MM.1S (cell line): ENCODE measurements at places on chromosomes 4 and X.

DNA sequence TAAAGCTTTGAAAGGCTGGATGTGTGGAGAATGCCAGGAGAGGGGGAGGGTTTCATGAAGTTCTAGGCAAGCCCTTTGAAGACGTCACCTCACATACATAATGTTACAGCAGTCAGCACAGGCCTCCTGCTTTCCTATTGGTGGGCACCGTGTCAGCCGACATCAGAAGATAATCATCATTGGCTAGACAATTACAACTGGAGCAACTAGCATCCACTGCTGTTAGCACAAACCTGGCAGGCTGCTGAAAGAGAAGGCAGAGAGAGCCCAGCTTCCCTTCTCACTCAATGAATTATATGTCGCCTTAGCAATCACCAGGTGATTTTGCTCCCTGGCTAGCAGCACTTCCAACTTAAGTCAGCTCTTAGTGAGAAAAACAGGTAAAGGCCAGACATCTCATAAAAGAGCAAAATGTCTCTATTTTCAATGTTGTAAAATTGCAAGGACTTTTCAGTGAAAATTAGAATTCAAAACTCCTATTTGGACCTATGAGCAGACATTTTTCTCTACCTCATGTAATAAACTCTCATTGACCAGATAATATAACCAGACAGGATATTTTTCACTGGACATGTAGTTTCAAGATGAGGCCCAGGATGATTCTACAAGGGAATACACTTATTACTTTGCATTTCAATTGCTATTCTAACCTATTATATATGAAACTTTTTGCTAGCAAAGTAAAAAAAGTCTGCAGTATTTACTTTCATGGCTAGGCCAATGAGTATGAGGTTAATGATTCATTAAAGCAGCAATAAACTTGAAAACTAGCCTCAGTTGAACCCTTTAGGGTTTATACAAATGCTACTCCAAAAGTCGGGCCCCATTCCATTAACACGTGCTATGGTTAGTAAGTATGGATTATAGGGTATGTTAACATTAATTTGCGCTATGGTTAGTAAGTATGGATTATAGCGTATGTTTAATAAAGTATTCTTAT is 4.3 kb downstream of the ELOVL6 start:
- no peak overlapping the region for H3K4me3 ChIP-seq
- no peaks in the 10 kb centered on the region for H3K27me3 ChIP-seq
- H3K4me1 ChIP-seq, result 0 out of 2 replicates have a peak, but pooled peaks cover 4% of the 10 kb centered on the region
- no peak for DNase-seq
- H3K27ac ChIP-seq, result no peak overlapping the region

GRCh38 chr4:123972031-123972430 is 575.4 kb downstream of the SPRY1 start:
- no peaks in the 10 kb centered on the region for H3K27me3 ChIP-seq
- no peak overlapping the region for H3K27ac ChIP-seq
- no peaks in the 10 kb centered on the region for H3K4me1 ChIP-seq

DNA sequence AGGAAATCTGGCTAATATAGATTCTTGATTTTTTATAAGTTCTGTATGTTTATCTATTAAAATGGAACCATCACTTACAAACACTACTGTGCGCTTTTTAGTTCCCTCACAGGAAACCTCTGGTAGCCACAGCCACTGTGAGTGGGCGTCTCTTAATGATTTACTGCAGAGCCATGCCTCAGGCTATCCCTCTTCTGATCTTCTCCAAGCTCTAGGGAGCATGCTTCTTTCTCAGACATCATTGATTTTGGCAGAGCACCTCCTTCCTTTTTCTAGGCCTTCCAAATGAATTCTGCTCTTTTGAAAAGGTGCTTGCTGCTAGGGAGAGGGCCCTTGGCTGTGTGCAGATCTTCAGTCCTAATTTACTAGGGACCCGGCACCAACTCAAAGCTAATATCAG is 61.1 kb upstream of the STS start:
- no peaks in the 10 kb centered on the region for H3K27me3 ChIP-seq
- H3K4me1 ChIP-seq, result peaks cover 35% of the 10 kb centered on the region
- H3K36me3 ChIP-seq, result no peaks in the 10 kb centered on the region
- DNase-seq, result no peak

DNA sequence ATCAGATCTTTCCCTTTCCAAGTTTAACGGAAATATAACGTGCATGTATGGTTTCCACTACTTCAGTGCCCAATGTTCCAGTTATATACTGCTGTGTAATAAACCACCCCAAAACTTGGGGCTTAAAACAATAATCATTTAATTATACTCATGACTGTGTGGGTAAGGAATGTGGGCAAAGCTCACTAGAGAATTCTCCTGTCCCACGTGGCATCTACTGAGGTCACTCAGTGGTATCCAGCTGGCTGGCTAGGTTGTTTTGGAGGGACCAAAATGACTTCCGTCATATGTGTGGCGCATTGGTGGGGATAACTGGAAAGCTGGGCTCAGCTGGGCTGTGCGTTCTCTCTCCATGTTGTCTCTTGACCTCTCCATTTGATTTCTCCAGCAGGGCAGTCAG is 18.5 kb downstream of the ZCCHC18 start:
- no peak for DNase-seq
- H3K4me1 ChIP-seq, result no peaks in the 10 kb centered on the region
- no peak overlapping the region for H3K27ac ChIP-seq
- no peaks in the 10 kb centered on the region for H3K27me3 ChIP-seq
- H3K4me3 ChIP-seq, result no peak overlapping the region
- no peaks in the 10 kb centered on the region for H3K36me3 ChIP-seq

GRCh38 chr4:139656614-139657486 is 8.8 kb upstream of the MGST2 start:
- no peak overlapping the region for H3K27ac ChIP-seq
- no peaks in the 10 kb centered on the region for H3K27me3 ChIP-seq
- H3K4me1 ChIP-seq, result no peaks in the 10 kb centered on the region
- peak; percentile 77 for DNase-seq
- peak overlapping the region; percentile 20; the same call in 1 of the 2 replicates for H3K4me3 ChIP-seq

GRCh38 chr4:142696334-142697122 is 149.6 kb downstream of the INPP4B start:
- H3K36me3 ChIP-seq, result no peaks in the 10 kb centered on the region
- H3K27me3 ChIP-seq, result no peaks in the 10 kb centered on the region
- H3K27ac ChIP-seq, result no peak overlapping the region
- no peak overlapping the region for H3K4me3 ChIP-seq
- no peaks in the 10 kb centered on the region for H3K4me1 ChIP-seq

- H3K4me1 ChIP-seq, result no peaks in the 10 kb centered on the region
- no peak for DNase-seq
- H3K27me3 ChIP-seq, result no peaks in the 10 kb centered on the region
- no peaks in the 10 kb centered on the region for H3K36me3 ChIP-seq
- no peak overlapping the region for H3K27ac ChIP-seq
Observed at GRCh38 chr4:36249610-36250009, 5.3 kb upstream of the ARAP2 start.

GRCh38 chr4:75058486-75058885 is 125.6 kb downstream of the PARM1 start:
- H3K36me3 ChIP-seq, result no peaks in the 10 kb centered on the region
- H3K4me1 ChIP-seq, result peaks cover 10% of the 10 kb centered on the region
- H3K27me3 ChIP-seq, result no peaks in the 10 kb centered on the region
- DNase-seq, result no peak
- H3K27ac ChIP-seq, result no peak overlapping the region

DNA sequence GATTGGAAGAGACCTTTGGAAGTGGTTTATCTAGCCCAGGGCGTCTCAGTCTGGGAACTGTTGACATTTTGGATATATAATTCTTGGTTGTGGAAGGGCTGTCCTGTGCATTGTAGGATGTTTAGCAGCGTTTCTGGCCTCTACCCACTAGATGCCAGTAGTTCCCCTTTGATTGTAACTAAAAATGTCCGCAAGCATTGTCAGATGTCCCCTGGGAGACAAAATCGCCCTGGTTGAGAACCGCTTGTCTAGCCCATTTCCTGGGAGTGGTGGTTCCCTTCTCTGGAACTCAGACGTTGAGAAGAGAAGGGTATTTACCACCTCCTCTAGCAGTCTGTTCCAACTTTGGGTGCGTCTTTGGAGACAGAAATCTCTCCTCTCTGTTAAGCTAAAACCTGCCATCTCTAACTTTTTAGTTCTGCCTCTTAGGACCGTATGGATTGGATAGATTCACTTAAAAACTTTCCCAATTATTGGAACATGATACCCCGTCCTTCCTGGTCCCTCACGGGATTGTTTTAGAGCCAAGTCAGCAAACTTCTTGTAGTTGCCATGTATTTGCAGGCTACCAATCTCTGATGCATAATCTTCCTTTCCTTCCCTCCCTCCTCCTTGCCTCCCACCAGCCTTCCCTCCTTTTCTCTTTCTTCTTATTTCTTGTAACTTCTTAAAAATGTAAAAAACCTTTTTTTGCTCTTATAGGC is 13.9 kb downstream of the TMEM165 start:
- H3K36me3 ChIP-seq, result no peaks in the 10 kb centered on the region; the same call in 1 of the 2 replicates
- H3K4me1 ChIP-seq, result no peaks in the 10 kb centered on the region
- no peak overlapping the region for H3K4me3 ChIP-seq
- no peaks in the 10 kb centered on the region for H3K27me3 ChIP-seq

DNA sequence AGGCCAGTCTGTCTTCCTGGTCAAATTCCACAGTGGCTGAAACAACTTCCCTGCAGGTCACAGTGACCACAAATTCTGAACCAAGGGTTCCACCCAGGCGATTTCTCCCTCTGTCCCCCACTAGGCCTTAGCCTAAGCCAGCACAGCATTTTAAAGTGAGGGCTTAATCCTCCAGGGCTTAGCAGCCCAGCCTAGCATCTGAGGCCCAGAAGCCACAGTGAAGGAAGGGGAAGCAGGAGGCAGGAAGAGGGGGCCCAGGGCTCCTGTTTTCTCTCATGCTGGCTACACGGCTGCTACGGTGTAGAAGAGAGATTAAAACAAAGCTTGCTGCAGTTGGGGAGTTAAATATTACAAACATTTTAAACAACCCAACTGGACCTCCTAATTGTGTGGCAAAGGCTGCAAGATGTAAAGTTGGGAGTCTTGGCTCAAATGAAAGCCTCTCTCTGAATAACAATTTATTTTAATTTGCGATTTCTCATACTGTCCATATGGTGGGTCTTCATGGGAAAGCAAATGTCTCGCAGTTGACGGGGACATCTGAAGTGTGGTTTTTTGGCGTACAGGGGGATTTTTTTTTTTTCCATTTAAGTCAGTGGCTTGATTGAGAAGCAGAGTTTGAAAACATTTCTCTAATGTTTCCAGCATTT is 170.8 kb upstream of the RAI2 start:
- no peak overlapping the region for H3K4me3 ChIP-seq
- no peaks in the 10 kb centered on the region for H3K27me3 ChIP-seq
- no peak overlapping the region for H3K27ac ChIP-seq
- no peaks in the 10 kb centered on the region for H3K36me3 ChIP-seq
- no peaks in the 10 kb centered on the region for H3K4me1 ChIP-seq

GRCh38 chr4:70530997-70531396 is 12.6 kb downstream of the AMTN start:
- no peak overlapping the region for H3K27ac ChIP-seq
- no peak overlapping the region for H3K4me3 ChIP-seq
- H3K27me3 ChIP-seq, result no peaks in the 10 kb centered on the region
- no peak for DNase-seq

- peaks cover 5% of the 10 kb centered on the region for H3K4me1 ChIP-seq
- no peaks in the 10 kb centered on the region for H3K36me3 ChIP-seq
- DNase-seq, result no peak
- no peak overlapping the region for H3K27ac ChIP-seq
- H3K4me3 ChIP-seq, result peak overlapping the region; percentile 64
Observed at GRCh38 chr4:6270636-6271121, 1.0 kb downstream of the WFS1 start.
